Cardiac muscle cell (in vitro differentiated cells and primary cell): ENCODE measurements at places on chromosomes 2 and 18. TPM values are rescaled to one million over a fixed set of nuclear protein-coding genes. Genes with fewer than 3 reads are reported as not detected.

The CNOT9 gene
- 28.9 and 32.0 TPM in 2 replicates for total RNA-seq

The NTSR2 gene
- total RNA-seq, result not detected in 2 replicates

- DNase-seq, result no peak
Observed at GRCh38 chr2:150762571-150762970, 275.1 kb upstream of the RND3 start.

- DNase-seq, result no peak
Observed at GRCh38 chr2:238719641-238720040, 128.2 kb upstream of the TWIST2 start.
